Activated naive CD4-positive, alpha-beta T cell treated with anti-CD3 and anti-CD28 coated beads, Interleukin-2, amount 50 U/mL, for 72 hours (primary cell): ENCODE measurements at places on chromosomes 6 and 20.

DNA sequence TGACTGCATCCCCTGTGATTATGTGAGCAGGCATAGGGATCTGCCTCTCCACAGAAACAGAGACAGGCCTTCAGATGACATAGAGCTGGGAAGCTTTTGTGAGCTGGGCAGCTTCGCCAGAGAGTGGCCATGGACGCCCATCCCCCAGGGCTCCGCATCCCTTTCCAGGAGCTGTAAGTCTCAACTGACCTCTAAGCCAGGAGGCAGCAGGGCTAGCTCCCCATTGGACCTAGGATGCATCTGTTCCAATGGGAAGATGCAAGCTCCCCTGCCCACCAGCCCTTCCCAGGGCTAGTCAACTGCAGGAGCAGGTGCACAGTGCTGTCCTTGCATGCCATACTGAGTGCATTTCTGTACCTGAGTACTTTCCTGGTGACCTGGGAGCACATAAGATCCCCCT, 663.6 kb downstream of the RNF144B start:
- DNase-seq = no peak

DNA sequence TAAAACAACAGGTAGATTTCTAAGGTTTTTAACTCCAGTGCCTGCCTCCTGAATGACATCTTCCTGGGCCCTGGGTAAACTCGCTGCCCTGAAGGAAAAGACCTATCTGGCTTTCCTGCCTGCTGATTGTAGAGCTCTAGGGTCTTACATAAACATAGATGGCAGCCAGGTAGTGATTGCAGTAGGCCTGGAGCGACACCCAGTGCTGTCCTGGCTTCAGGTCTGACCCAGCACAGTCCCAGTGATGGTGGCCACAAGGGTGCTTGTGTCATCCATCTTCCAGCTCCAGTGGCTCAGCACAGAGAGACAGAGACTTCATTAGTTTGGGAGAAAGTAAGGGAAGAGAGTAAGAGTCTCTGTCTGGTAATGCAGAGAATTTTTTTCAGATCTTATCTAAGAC, 542.9 kb upstream of the IMPG1 start:
- no peak for DNase-seq

GRCh38 chr20:63224412-63225081, 8.6 kb upstream of the YTHDF1 start:
- no peak for DNase-seq

DNA sequence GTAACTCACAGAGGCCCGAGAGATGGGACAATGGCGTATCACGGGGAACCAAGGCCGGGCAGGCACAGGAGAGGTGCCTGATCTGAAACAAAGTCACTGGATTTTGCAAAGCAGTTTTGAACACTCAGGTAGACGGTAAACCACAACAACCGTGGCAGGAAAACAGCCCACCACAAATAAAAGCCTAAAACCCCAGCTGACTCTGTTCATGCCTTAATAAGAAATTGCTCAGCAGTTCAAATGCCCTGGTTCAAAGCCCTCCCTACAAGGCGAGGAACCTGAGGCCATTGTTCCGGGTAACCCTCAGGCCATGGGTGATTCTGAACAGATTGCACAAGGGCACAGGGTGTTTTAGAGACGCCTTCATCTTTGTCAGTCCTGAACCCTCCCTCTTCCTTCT, 114.2 kb downstream of the MAP3K7 start:
- DNase-seq = no peak

GRCh38 chr20:3728876-3729275, 3.6 kb upstream of the HSPA12B start:
- DNase-seq = no peak

DNA sequence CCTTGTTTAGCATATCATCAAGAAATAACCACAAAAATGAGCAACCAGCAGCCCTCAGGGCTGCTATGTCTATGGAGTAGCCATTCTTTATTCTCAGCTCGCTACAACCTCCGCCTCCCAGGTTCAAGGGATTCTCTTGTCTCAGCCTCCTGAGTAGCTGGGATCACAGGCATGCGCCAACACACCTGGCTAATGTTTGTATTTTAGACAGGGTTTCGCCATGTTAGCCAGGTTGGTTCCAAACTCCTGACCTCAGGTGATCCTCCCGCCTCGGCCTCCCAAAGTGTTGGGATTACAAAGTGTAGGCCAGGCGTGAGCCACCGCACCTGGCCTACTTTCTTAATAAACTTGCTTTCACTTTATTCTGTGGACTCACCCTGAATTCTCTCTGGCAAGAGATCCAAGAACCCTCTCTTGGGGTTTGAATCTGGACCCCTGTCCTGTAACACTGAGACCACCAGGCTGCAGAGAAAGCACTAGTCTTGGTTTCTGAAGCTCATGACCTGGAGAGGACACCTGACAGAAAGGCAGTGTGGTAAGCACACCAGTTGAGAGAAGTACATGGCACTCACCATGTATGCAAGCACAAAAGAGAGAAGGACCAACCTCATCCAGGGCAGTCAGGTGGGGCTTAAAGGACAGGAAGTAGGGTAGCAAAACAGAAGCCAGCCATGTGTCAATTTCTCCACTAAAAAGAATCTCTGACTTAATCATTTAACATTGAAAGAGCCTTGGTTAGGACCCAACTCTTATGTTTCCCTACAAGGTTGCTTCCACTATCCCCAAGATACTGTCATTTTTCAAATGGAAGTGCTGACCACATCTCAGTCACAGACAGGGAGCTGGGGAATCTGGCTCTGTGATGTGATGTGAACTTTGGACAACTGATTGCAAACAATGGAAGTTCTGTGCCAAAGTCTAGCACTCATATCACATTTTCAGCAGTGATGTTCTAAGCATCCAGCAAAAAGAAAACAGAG, 97.4 kb upstream of the DST start:
- no peak for DNase-seq
